Fibroblast of skin of right biceps (primary cell): ENCODE measurements at places on chromosomes 12 and 14.

GRCh38 chr12:109110988-109111495 lies 5.3 kb upstream of the ACACB start:
- peak; percentile 79 for DNase-seq

GRCh38 chr12:124597041-124597440 lies 29.6 kb upstream of the NCOR2 start:
- no peak for DNase-seq

DNA sequence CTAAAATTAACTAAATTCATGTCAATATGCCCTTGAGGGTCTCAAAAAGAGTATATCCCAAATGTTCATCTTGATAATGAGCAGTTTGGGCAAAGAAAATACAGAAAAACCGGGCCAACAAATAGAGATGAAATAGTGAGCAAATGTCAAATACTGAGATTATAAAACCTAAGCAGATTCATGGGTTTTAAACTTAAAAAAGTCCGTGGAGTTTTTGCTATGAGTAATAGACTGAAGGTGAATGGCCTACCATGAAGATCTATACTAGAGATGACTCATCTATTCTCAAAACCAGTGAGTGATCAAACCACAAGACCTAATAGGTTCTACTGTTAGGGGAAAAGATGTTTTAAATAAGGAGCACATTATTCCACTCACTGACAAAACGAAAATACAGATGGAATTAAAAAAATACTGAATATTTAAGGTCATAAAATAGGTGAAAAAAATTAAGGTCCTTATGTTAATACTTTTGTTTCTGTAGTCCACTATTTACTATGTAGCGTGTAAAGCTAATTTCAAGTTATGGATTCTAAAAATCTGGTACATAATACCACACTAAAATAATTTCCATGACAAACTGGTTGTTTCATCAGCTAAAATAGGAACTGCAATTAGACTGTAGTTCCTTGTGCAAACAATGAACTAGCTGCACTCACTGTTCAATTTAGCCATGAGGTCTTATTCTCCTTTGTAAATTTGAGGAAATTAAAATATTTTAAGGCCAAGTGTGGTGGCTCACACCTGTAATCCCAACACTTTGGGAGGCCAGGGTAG lies 5.0 kb downstream of the HNRNPC start:
- peak; percentile 88 for DNase-seq

DNA sequence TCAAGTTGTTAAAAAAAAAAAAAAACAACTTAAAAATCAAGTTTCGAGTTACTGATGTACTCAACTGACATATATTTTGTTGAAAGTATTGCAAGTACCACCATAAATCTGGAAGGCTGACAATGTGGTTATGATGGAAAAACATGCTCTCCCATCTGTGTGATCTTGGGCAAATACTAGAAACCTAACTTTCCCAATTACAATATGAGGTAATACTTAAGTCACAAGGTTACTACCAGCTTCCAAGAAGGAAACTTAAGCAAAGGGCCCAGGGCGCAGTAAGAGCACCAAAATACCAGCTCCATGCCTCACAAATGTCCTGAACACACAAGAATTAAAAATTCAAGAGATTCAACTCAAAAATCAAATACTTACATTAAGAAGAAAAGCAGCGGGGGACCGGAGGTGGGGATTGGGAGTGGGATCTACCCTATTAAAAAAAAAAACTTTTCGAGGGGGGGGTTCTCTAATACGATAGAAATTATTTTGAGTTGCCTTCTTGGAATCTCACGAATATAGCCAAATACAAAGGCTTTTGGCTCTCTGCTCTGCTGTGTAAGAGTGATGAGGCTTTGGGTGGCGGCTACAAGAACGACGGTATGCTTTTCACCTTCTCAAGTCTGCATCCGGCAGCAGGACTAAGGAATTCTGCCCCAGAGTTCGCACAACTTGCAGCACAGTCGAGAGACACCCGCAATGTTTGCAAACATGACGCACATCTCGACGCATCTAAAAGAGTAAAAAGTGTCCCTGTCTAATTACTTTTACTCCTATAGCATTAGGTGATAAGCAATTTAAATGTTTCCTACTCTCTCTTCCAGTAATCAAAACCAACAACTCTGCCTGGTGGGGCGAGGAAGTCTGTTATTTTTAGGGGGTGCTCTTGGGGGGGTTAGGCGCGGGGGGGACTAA lies 1.1 kb downstream of the SAV1 start:
- DNase-seq = peak; percentile 70

DNA sequence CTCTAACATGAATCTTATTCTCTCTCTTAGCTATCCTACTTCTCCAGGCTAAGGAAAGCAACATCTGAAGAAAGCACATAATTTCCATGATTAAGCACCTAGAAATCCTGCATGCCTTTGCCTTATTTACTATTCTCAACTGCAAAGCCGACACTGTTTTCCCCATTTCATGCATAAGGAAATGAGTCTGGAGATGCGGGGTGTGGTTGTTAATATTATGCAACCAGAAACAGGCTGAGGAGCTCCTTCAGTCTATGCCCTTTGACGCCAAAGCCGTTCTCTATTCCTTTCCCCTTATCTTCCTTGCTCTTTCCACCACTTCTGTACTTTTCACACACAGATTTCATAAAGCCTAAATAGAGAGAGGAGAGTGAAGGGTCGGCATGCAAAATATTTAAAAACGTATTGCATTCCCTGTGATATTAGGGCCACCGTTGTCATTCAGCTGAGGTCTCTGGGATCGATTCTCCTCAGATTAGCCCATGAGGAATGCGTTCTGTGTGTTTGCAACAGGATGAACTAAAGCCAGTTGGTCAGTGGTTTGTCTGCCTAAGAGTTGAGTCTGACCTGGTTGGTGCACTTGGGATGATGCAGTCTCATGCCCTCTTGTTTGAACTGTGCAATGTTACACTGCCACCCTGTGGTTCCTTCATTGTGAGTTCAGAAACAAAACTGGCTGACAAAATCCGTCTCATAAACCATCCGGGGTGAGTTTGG lies 53.1 kb upstream of the PLEKHG7 start:
- DNase-seq = peak; percentile 77

DNA sequence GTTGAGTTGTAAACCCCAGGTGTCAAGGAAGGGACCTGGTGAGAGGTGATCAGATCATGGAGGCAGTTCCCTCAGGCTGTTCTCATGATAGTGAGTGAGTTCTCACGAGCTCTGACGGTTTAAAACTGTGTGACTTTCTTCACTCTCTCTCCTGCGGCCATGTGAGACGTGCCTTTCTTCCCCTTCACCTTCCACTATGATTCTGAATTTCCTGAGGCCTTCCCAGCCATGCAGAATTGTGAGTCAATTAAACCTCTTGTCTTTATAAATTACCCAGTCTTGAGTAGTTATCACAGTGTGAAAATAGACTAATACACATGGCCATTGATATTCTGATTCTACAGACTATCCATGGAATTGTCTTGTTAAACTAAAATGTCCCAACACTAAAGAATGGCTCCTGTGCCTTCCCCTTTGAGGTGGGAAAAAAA lies 85.6 kb downstream of the SLC2A13 start:
- no peak for DNase-seq

DNA sequence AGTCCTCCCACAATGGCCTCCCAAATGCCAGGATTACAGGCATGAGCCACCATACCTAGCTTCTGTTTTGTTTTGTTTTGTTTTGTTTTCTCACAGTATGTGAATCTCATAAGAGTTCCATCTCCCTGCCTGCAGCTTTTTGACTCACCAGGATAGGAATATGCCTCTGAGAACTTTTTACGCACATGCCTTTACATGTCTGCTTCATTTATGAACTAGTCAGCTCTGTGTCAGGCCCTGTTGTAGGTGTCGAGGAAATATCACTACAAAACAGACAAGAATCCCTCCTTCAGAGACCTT lies 89.0 kb downstream of the BORCS5 start:
- no peak for DNase-seq

- peak; percentile 86 for DNase-seq
Measured at GRCh38 chr14:68665131-68665530, 127.7 kb downstream of the ZFP36L1 start.

DNA sequence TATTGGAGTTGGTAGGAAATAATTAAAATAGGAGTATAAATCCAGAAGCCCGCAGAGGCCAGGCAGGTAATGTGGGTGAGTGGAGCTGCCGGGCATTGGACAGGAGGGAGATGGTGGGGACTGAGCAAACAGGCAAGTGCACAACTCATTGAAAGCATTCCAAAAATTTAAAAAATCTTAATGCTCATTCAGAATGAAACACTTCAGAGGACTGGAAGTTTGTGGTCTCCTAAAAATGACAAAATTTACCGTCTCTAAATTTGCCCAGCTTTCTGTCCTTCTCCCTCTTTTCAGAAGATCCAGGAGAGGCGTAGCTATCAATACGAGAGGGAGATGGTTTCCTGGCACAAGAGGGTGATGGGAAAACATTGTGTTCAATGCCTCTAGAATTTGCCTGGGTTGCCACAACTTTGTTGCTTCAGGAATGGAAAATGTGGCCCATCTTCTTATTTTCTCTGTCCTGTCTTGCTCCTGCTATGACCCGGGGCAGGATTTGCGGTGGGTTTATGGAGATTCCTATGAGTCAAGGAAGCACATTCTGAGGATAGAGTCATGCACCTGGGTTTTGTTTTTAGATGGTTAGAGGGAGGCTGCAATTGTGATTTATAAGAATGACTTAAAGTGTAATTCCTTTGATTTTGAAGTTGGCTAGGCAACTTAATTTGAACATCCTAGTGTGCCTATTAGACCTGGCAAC lies 72.2 kb downstream of the BORCS5 start:
- peak; percentile 22 for DNase-seq

- no peak for DNase-seq
Measured at GRCh38 chr14:57061009-57061711, 207.5 kb downstream of the EXOC5 start.

- no peak for DNase-seq
Measured at GRCh38 chr12:13509740-13510139, 313.2 kb downstream of the EMP1 start.

- peak; percentile 2 for DNase-seq
Measured at GRCh38 chr12:82440885-82441284, 82.6 kb downstream of the METTL25 start.

DNA sequence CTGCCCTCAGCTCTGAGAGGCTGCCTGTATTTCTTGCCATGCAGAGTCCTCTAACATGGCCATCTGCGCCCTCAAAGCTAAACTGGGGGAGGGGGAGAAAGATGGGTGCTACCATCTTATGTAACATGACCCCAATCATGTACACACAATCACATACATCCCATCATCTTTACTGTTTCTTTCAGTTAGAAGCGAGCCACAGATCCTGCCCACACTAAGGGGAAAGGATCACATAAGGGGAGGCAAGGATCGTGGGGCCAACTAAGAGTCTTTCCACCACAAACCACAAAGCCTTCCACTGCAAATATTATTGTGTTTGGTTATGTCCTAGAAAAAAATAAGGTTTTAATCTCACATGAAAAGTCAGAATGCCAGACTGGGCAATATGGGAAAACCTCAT lies 11.8 kb upstream of the AMN1 start:
- no peak for DNase-seq

DNA sequence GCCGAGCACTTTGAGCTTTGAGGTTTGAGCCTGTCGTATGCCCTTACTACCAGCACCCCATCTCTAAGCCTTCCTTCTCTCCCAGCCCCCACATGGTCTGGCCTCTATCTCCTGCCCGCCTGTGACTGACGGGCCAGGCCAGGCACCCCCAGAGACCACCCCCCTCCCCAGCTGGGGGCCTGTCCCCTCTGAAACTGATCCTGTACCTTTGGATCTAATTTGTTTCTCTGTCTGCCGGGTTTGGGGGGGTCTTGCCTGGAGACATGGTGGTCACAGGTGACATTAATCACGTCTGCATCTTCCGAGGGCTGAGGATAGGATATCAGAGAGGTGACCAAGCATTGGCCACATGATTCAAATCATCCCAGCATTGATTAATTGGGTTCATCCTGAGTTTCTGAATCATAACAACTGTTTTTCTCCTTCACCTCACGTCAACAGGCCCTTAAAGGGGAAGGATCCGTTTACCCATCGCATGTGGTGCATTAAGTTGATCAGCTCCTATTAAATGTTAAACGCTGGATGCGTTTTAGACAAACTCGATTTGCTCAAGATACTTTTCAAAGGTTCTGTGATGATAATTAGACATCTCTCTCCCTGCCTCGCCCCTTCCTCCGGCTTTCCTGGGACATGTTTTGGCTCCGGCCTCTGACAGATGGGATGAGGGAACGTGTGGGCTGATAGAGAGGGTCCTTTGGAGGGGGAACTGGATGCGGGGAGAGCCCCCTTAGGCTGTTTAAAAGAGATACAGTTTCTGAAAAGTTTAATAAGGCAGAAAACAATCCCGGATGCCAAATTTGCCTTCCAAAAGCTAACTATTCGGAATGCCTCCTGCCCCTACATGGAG lies 63.3 kb upstream of the TBX3 start:
- DNase-seq = peak; percentile 35

DNA sequence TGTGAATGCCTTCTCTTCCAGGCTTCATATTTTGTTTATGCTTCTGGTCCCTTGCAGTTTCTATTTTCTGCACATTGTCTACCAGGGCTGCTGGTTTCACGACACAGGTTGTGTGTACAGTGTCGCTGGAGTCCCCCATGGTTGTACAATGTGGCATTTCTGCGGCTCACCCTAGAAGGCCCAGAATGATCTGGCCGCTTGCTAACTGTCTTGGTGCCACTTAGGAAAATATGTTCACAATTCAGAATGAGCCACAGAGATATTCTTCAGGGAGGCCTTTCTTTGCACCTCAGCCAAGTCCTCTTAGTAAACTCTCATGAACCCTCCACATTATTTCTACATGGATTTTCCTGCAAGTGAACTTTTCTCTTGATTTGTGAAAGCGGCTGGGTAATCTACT lies 195.4 kb downstream of the SUDS3 start:
- no peak for DNase-seq

GRCh38 chr12:124327362-124328043 lies 32.6 kb downstream of the RFLNA start:
- DNase-seq = no peak

- DNase-seq = peak; percentile 84
Measured at GRCh38 chr14:71130491-71131179, 223.4 kb downstream of the PCNX1 start.

- peak; percentile 76 for DNase-seq
Measured at GRCh38 chr12:64010069-64010686, 165.7 kb downstream of the SRGAP1 start.

DNA sequence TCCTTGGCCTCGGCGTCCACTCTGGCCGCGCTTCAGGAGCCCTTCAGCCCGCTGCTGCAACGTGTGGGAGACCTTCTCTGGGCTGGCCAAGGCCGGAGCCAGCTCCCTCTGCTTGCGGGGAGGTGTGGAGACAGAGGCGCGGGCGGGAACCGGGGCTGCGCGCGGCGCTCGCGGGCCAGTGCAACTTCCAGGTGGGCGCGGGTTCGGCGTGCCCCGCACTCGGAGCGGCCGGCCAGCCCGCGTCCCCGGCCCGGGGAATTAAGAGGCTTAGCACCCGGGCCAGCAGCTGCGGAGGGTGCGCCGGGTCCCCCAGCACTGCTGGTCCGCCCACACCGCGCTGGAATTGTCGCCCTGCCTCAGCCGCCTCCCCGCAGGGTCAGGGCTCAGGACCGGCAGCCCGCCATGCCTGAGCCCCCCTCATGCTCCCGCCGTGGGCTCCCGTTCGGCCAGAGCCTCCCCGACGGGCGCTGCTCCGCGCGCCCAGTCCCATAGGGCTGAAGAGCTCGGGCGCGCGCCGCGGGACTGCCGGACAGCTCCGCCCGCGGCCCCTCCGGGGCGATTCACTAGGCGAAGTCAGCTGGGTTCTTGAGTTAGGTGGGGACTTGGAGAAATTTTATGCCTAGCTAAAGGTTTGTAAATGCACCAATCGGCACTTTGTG lies 673.9 kb downstream of the SLC16A7 start:
- no peak for DNase-seq
